ENCODE measurements at places on chromosomes 2 and 18.

DNA sequence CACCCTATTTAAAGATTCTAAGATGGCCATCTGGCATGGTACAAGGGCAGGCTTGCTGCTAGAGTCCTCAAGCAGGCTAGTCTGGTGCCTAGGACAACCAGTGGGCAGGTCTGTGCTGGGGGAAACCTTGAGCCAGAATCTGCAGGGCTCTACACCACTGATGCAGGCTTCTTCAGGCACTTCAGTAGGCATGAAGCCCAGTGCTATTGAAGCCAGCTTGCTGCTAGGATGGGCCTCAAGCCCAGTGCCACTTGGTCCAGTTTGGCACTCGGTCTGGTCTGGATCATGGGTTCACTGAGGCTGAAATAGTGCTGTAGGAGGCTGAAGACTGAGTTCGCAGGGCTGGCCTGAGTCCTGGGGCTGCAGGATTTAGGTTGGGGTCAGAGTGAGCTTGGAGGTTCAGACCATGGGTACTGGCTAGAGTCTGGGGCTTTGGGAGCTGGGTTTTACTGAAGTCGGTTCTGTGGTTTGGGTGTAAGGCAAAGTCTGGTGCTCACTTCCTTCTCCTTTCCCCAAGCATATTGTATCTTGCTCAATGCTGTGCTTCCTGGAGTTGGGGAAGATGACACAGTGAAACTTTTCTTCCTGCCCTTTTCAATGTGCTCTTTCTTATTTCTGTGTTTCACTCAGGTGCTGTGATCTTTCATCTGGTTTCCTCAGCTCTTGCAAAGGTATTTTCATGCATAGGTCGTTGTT, 41.2 kb downstream of the SP100 start:
- DNase-seq = no peak

DNA sequence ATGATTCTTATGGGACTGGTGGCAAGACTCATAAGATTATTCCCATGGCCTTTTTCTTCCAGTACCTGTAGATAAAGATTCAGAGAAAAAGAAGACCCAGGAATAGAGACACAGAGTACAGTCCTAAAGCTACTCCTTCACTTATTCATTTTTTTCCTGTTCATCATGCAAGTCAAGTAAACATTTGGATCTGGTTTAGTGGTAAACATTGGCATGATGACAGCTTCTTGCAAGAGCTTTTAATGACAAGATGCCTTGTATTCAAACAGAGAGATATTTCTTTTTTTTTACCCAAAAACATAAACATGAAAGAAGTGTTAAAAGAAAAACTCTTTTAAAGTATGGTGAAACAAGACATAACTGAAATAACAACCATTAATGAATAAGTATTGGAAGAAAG, 20.2 kb downstream of the CXCR2 start:
- DNase-seq = no peak

DNA sequence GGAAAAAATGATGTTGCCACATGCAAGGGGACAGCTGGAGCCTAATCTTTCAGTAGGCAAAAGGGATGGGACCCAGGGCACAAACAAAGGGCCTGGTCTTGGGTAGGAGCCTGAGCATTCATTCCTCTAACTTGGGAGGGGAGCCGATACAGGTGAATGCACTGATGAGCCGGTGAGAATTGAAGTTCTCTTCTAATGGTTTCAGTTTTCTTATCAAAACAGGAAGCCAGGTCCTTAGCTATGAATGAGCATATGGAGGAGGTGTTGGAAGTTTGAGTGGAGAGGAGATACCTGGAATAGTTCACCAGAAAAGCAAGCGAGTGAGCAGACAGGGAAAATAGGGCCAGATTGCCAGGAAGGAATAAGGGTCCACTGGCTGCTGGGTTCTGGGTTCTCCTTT, 10.1 kb downstream of the DPP4 start:
- DNase-seq = no peak

DNA sequence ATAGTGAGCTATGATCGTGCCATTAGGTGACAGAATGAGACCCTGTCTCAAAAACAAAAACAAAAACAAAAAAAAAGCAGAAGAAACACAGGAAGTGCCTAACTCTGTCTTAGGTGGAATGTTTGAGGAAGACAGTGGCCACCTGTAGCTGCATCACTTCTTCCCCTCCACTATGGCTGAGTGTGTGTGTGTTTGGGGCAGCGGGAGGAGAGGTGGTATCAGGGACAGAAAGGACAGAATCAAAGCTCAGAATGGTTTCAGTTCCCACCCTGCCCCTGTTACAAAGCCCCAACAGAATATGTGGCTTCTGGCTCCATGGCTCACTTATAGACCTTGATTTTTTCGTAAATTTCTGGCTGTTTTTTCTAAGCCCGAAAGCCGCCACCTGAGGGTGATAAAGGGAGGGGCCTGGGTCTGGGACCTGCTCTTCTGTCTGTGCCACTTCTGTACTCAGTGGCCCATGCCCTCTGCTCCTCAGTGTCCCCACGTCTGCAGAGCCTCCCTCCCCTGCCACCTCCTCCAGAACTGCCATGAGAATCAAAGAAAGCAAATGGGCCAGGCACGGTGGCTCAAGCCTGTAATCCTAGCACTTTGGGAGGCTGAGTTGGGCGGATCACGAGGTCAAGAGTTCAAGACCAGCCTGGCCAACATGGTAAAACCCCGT, 27.4 kb downstream of the SERTAD2 start:
- DNase-seq = no peak

DNA sequence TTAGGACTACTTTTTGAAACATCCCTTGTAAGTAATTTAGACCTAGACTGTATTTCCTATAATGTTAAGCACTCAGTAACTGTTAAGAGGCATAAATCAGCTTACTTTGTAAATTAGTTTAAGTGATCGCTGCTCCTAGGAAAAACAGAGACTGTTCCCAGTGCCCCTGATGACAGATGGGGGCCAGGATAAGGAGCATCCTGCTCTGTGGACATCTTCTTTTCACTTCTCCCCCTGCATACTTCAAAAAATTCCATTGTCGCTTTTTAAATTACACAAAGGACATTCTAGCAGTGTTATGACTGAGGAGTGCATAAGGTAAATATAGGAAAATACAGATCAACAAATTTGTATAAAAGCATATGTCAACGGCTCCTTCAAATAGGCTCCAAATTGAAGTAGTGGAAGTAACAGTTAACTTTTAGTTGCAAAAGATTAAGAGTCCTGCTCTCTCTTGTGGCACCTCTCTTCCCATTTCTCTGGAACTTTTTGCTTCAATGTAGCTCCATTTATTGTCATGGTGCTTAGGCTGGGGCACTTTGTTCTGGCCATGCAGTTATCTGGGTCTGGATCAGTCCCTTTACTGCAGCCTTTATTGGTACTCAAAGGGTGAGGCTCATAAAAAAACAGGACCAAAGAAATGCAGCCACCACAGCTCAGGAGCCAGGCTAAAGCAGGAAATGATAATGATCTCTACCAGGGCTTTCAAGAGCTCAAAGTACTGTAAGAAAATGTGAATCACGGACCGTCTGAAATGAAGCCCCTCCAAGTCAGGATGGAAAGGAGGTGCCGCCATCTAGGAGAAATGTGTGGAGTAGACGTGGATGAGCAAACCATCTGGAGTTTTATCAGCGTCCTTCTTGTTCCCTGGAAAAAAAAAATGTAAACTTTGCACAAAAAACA, 162.1 kb upstream of the ZNF516 start:
- no peak for DNase-seq

- no peak for DNase-seq
Measured at GRCh38 chr2:237180187-237180586, 94.5 kb downstream of the COPS8 start.

GRCh38 chr18:45793264-45793965, 32.1 kb upstream of the SIGLEC15 start:
- DNase-seq = no peak
